ENCODE measurements at places on chromosomes 11 and 22.
A peak's percentile ranks its signal among the peaks of the same experiment; 100 is the strongest.

DNA sequence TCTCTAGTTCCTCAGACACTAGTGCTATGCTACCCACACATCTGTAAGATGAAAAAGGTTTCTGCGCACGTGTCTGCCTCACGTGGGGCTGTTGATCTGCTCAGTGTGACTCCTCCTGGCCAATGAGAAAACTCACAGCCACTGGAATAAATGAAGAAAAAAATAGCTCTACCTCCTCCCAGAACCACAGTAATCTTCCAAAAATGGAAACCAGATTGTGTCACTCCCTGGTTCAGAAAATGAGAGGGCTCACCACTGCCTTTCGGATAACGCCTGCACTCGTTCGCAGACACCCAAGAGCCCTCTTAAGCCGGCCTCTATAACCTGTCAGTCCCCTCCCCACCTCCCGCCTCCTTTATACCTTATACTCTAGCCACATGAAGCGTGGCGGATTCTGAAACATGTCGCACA lies 5.1 kb downstream of the APBB1 start:
- no peak for DNase-seq

DNA sequence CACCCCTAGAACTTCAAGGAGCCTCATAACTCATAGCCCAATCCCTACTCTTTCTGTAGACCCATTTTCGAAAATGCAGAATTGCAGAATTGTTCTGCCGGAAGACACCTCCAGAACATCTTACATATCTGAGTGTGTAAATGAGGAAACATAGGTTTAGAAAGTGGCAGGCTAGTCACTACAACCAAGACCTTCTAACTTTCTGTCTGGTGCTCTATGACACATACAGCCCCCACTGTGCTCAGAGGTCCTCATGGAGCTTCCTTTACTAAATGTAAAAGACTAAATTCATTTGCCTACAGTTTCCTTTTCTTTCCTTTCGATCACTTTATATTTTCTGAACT lies 132.1 kb upstream of the DDI1 start:
- no peak for DNase-seq

- DNase-seq: peak; percentile 60
Observed at GRCh38 chr22:30196141-30196879, 50.2 kb downstream of the LIF start.

- DNase-seq: no peak
Observed at GRCh38 chr11:66593650-66594049, 665 bp downstream of the CCS start.

DNA sequence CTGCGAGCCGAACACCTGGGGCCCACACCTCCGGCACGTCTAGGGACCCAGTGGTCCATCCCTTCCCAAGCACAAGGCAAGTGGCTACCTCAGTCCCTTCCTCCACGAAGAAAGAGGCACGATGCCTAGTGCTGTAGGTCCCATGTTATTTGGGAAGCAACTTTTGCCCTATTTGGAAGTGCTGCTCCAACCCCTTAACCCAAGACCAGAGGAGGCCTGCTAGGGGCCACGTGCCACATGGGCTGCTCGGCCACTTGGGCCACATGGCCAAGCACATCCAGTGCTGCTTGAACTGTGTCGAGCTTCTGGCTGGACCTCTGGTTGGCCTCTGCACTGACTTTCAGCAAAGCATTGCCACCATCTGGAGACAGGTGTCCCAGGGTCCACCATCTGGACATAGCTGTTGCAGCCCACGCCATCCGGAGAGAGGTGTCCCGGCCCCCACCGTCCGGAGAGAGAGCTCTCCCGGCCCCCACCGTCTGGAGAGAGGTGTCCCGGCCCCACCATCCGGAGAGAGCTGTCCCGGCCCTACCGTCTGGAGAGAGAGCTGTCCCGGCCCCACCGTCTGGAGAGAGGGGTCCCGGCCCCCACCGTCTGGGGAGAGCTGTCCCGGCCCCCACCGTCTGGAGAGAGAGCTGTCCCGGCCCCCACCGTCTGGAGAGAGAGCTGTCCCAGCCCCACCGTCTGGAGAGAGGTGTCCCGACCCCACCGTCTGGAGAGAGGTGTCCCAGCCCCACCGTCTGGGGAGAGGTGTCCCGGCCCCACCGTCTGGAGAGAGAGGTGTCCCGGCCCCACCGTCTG lies 6.5 kb upstream of the B4GALNT4 start:
- DNase-seq: no peak

GRCh38 chr11:102192349-102193066 lies 82.3 kb downstream of the YAP1 start:
- DNase-seq: no peak

DNA sequence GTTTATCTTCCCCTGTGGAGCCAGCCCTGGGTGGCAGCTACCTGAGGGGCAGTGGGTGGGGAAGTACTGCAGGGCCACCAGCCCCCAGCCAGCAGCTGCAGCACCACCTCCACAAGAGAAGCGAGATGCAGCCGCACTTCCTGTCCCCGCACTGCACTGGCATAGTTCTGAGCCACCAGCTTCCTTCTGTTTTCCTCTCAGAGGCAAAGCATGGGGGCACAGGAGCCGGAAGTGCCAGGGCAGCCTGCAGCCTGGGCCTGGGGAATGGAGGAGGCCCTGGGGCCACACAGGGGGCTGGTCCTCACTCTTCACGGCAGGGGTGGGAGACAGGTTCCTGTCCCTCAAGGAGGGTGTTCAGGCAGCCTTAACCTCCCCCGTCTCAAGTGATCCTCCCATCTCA lies 11.9 kb upstream of the SH3BP1 start:
- no peak for DNase-seq

DNA sequence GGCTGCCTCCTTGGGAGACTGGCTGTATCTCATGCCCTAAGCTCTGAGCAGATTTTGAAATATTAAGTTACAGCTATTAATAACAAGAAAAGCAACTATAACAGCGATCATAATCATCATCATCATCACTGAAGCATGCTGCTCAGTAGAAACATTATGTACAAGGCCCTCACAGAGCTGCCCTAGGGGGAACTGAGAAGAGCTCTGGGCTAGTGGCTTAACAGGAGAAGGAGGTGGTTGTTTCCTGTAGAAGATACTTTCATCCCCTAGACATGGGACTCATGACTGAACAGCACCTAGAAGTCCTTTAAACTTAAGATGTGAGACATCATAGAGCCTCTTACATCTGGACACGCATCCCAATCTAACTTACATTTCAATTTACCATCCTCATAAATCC lies 332.8 kb upstream of the PLET1 start:
- DNase-seq: no peak

DNA sequence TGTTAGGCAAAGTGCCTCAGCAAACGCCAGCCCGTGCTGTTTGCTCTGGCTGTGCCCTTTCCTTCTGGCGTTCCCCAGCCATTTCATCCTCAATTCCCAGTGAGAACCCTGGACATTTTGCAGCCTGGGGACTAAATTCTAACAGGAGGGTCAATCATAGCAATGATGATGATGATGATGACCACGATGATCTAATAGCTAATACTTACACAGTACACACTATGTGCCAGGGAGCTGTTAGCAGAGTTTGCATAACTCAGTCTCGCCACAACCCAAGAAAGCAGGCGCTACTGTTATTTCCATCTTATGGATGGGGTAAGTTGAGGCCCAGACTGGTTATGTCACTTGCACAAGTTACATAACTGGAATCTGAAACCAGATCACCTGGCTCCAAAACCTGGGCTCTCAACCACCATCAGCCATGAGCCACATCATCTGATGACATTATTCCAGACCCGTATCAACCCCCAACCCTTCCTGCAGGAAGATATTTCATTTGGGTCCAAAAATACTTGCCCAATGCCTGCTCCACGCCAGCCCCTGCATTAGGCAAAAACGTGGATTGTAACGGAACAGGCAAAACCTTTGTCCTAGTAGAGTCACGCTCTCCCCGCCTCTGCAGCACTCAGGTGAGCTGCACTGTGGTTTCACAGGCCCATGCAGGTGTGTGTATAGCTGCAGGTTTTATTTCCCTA lies 132.6 kb upstream of the SERPIND1 start:
- no peak for DNase-seq

DNA sequence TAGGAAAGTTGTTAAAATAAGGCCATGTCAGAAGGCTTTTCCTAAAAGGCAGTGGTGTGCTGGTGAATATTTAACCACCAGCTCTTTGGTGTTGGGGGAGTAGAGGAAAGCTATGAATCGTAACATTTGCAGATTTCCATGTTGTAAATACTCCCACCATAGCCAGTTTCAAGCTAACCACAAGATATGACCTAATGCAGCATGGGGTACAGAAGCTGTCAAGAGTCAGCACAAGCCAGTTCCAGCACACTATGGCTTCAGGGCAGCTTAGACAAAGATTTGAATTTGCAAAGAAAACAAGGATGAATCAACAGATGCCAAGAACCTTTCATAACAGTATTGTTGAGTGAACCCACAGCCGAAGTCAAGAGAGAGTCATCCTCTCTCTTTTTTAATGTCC lies 40.0 kb downstream of the COMMD9 start:
- no peak for DNase-seq

GRCh38 chr11:34773826-34774225 lies 142.4 kb downstream of the APIP start:
- no peak for DNase-seq

GRCh38 chr11:73323464-73323863 lies 15.4 kb downstream of the ARHGEF17 start:
- peak; percentile 65 for DNase-seq

- DNase-seq: no peak
Observed at GRCh38 chr11:96228910-96229309, 114.1 kb downstream of the MAML2 start.

DNA sequence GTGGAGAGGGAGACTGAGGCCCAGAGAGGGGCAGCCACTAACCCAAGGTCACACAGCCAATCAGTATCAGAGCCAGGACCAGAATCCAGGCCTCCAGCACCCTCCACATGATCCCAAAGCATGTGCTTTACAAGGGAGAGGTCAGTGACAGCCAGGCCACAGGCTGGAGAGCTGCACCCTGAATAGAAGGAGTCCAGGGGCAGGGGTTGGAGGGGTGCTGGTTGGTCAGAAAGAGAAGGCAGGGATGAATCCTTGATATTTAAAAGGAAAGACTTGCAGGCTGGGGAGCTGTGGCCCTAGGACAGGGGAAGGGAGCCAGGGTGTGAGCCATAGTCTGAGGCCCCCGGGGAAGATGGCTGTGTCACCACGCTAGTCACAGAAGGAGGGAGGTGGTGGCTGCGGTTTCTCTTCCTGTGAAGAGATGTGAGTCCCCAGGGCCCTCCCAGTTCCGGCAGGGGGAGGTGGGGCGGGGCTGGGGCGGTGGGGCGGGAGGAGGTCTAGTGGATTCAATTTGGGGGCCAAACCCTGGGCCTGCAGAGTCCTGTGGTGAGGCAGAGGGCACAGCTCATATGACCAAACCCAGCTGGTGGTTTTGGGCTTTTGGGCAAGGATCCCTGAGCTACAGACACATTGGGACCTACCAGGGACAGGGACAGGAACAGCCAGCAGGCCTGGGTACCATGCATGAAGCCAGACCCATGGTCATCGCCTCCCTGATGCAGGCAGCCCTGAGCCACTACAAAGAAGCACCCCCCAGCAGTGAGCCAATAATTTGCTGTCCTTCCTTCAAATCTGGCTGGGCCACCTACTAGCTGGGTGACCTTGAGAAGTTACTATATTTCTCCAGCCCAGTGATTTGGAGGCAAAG lies 14.0 kb downstream of the RAC2 start:
- no peak for DNase-seq

GRCh38 chr22:29821291-29822016 lies 16.6 kb downstream of the ASCC2 start:
- no peak for DNase-seq

DNA sequence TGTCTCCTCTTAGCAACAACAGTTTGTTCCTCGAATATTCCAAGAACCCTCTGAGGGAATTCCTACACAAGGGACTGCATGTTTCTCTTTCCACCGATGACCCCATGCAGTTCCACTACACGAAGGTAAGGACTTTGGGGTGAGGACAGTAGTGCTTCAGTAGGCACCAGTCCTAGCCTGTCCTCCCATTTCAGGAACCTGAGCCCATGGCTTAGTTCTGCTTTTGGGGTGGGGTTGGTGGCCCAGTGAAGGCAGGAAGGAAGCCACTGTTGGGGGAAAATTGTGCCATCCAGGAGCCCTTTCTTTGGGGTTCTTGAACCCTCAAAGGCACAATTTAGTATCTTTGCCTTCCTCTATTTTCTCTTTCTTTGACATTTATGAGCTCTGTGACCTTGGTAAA lies 38.2 kb downstream of the RNF141 start:
- DNase-seq: no peak

GRCh38 chr11:117394221-117394925 lies 66.7 kb downstream of the CEP164 start:
- DNase-seq: no peak

DNA sequence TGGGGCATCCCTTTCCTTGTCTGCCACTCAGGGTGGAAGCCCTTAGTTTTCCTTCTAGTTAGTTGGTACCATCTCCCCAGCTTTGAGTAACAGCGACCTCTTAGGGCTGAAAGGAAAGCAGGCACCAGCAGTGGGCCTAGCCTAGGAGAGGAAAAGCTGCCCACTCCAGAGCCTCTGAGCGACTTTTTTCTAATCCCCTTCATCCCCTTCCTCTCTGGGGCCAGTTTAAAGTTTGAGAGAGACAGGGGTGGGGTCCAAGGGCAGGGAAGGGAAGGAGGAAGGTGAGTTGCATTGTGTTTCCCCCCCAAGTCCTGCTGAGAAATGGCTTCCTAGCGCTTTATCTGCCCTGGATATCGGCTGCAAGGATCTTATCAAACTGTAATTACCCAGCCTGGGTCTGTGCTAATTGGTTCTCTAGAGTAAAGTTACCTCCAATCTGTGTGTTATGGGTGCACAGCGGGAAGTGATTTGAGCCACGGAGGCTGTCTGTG lies 573.9 kb upstream of the CADM1 start:
- DNase-seq: peak; percentile 38

DNA sequence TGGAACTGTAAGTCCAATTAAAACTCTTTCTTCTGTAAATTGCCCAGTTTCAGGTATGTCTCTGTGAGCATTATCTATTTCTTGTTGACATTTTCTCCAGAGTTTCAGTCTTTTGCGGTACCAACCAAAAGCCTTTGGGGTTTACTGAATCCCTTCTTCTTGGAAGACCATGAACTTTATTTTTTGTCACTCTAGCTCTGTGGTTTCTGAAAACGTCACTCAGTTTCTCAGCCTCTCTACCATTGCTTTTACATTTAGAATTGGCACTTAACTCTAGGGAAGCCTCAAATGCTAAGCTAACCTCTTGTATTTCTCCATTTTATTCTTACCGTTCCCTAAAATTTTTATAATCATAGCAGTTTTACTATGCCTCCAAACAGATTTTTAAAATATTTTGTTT lies 237.6 kb downstream of the CSNK2A3 start:
- no peak for DNase-seq

DNA sequence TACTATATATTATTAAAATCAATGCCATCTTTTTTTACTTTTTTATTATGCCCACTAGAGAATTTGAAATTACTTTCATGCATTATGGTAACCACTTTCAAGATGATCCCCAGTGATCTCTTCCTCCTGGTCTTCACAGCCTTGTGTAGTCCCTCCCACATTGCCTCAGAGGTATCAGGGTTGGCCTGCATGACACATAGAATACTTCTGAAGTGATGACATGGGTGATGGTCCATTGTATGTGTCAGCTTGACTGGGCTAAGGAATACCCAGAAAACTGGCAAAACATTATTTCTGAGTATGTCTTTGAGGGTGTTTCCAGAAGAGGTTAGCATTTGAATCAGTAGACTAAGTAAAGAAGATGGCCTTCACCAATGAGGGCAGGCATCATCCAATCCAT lies 14.2 kb upstream of the ISX start:
- no peak for DNase-seq

- DNase-seq: no peak
Observed at GRCh38 chr11:134542401-134543165, 130.5 kb upstream of the B3GAT1 start.

GRCh38 chr22:31193092-31193491 lies 19.0 kb upstream of the LIMK2 start:
- DNase-seq: no peak

GRCh38 chr11:72653649-72654048 lies 20.6 kb downstream of the PDE2A start:
- DNase-seq: no peak

All from endothelial cell (in vitro differentiated cells).